Activated CD4-positive, CD25-positive, alpha-beta regulatory T cell treated with anti-CD3 and anti-CD28 coated beads, Interleukin-2, amount 50 U/mL, for 72 hours (primary cell): ENCODE measurements at places on chromosomes 13 and 19.

GRCh38 chr19:7795555-7796161, 32.6 kb downstream of the CLEC4M start:
- no peak for DNase-seq

- no peak for DNase-seq
Observed at GRCh38 chr13:27636589-27637288, 15.0 kb downstream of the POLR1D start.

GRCh38 chr19:34184880-34185491, 12.7 kb downstream of the LSM14A start:
- DNase-seq, result no peak

DNA sequence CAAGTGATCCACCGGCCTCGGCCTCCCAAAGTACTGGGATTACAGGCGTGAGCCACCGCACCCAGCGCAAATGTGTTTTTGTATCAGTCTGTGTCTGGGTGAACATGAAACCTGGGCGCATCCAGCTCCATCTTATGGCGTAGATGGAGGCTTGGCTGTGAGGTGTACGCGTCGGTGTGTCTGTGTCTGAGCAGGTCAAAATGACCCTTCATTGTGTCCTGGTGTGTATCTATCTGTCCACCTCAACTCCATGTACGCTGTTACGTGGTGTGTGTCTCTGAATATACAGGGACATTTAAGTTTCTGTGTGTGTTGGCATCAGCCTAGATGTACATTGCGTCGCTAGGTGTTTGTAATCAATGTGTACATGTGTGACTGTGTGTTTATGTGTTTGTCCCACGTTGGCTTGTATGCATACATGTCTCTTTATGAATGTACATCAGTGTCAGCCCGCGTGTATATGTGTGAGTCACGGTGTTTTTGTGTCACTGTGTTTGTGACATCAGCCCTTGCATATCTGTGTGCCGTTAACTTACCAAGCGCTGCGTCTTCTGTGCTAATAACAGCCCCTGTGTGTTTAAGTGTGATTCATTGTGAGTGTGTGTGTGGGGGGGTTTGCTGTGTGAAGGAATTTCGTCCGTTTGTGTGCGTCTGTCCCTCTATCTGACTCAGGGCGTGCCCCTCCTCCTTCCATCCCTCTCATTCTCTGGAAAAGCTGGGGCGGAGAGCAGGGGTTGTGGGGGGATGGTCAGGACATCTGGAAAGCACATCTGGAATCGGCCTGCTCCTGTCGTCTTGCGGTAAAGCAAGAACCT, 6.4 kb downstream of the AXL start:
- DNase-seq, result peak; percentile 39

DNA sequence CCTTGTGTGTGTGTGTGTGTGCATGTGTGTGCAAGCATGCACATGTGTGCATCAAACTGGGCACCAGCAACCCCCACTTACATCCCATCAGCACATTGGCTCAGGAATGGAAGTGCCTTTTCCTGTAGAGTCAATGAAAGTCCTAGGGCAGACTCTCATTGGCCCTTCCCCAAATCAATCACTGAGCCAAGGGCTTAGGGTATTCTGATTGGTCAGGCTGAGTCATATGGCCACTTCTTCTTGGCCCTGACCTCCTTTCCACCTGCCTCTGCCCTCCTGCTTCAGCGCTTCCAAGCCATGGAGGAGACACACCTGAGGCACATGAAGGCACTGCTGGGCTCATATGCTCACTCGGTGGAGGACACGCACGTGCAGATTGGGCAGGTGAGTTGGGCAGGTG, 20.9 kb downstream of the FCHO1 start:
- DNase-seq, result no peak

- no peak for DNase-seq
Observed at GRCh38 chr13:113901642-113902041, 37.8 kb upstream of the GAS6 start.

DNA sequence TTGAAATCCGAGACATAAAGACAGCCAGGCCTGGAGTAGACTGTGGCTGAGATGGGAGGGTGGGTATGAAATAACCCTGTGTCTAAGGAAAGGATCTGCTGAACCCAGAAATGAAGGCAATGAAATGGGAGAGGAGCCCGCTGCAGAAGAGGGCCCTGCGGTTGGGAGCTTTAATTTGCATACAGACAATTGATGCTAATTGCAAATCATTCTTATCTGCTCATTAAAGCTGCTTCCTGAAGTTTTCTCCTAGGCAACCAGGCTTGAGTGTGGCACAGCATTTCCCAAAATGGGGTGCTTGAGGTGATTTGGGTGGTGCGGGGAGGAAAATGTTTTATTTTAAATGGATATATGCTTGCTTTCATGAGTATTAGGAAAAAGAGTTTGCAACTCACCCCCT, 55.4 kb downstream of the DPF1 start:
- DNase-seq, result no peak

- DNase-seq, result peak; percentile 75
Observed at GRCh38 chr19:29680447-29680846, 15.2 kb downstream of the PLEKHF1 start.

DNA sequence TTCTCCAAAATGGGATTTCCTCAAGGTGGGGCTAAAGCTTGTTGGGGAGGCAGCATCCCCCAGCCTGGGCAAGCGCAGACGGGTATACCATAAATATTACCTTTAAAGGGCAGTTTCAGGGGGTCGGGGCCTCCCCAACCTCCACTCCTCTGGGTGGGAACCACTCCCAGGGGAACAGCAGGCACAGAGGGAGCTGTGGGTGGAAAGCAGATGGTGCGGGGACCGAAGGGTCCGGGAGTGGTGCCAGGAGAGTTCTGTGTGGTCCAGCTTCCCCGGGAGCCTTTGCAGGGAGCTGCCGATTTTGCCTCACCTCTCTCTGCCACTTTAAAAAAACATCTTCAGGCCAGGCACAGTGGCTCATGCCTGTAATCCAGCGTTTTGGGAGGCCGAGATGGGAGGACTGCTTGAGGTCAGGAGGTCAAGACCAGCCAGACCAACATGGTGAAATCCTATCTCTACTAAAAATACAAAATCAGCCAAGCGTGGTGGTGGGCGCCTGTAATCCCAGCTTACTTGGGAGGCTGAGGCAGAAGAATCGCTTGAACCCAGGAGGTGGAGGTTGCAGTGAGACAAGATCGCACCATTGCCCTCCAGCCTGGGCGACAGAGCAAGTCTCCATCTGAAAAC, 5.5 kb downstream of the MAST3 start:
- DNase-seq, result no peak

DNA sequence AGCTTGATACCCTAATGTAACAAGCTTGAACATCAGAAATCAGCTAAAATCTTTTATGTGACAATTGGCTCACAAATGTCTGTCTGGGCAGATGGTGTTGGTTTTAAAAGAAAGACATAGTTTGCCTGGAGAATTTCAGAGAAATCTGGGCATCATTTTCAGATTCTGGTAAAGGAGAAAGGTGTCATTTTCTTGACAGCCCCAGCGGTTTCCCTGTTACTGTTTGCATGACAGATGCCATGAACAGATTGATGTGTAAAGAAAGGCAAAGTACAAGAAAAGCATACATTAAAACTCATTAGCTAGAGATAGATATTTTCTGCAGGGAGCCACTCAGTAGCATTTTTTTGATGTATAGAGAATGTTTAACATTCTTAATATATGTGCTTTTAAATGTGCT, 987.9 kb downstream of the OLFM4 start:
- DNase-seq, result no peak

DNA sequence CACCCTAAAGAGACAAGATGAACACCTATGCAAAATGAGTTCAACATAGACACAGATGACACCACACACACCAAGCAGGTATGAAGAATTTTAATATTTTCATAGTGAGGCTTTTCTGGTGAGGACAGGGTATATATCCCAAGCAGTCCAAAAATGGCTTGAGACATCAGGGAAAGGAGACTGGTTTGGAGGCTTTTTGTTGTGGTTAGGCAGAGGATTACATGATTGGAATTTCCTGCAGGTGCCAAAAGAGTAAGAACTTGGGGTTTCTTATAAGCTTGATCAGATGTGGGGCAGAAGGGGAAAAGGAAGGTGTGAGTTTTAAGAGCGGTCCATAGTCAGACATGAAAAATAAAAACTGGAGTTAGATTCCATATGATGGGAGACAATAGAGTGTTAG, 420.8 kb upstream of the SLITRK1 start:
- DNase-seq, result no peak

GRCh38 chr19:31171936-31172335, 177.3 kb downstream of the TSHZ3 start:
- no peak for DNase-seq

GRCh38 chr13:32228330-32229041, 86.7 kb downstream of the ZAR1L start:
- no peak for DNase-seq
